Hematopoietic multipotent progenitor cell treated with erythropoietin and hydrocortisone succinate and interleukin-3 and kit ligand, for 15 days (in vitro differentiated cells): ENCODE measurements at places on chromosomes 16 and 17.

- no peak for DNase-seq
Measured at GRCh38 chr16:19240494-19240893, 45.0 kb upstream of the CLEC19A start.

DNA sequence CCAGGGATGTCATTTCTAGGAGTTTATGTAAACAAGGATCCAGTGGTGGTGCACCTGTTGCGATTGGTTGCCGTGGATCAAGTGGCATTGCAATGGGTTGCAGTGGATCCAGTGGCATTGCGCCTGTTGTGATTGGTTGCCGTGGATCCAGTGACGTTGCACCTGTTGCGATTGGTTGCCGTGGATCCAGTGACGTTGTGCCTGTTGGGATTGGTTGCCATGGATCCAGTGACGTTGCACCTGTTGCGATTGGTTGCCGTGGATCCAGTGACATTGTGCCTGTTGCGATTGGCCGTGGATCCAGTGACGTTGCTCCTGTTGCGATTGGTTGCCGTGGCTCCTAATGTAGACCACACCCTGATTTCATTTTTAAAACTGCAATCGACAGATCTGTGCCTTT is 56.2 kb upstream of the CRISPLD2 start:
- DNase-seq, result no peak

GRCh38 chr16:66687906-66688625 is 8.5 kb downstream of the CMTM4 start:
- no peak for DNase-seq

DNA sequence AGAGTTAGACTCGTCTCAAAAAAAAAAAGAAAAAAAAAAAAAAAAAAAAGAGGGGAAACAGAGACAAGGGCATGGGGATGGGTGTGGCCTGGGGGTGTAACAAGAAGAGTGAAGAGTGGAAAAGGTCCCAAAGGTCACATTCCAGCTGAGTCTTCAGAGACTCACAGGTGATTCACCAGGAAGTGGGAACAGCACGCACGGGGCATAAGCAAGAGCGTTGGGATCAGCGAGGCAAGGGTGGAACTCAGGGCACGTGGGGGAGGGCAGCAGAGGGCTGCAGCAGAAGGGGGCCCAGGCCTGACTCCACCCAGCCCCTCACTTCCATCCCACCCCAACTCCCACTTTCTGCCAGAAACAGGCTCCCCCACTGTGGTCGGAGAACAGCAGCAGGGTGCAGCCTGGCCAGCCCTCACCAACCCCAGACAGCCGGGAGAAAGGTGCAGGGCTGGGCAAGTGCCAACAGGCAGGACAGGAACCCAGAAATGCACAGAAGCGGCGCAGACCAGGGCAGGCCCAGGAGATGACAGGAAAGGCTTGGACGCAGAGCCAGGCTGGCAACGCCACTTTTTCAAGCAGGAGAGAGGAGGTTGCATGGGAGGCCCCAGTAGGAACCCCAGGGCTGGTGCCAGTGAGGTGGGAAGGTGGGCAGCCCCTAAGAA is 3.3 kb downstream of the MEAK7 start:
- DNase-seq, result no peak

GRCh38 chr17:43482103-43483012 is 1.4 kb upstream of the DHX8 start:
- no peak for DNase-seq

GRCh38 chr16:30372725-30373124 is 1.9 kb upstream of the MYL11 start:
- DNase-seq, result no peak

DNA sequence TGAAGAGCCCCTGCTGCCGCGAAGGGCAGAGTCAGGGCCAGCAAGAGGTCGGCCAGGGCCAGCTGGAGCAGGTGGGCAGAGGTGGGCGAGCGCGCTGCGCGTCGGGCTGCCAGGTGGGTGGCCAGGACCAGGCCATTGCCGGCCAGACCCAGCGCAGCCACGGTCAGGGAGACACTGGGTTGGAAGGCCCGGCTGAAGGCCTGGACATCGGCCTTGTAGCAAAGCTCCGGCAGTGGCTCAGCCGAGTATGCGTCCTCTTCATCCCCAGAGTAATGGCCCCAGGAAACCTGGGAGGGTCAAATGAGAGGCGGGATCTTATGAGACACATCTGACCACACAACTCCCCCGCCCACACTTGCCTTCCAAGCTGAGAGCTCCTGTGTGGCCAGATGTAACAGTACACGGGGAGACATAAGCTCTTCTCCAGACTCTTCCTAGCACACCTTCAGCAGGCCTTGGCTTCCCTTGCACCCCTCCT is 1.3 kb downstream of the CCR10 start:
- DNase-seq, result no peak

GRCh38 chr16:16015849-16016248 is 66.4 kb downstream of the ABCC1 start:
- DNase-seq, result no peak

- DNase-seq, result no peak
Measured at GRCh38 chr16:80700558-80700957, 103.8 kb downstream of the CDYL2 start.

- DNase-seq, result no peak
Measured at GRCh38 chr17:7132511-7133094, 18.0 kb upstream of the ASGR2 start.

- DNase-seq, result peak; percentile 28
Measured at GRCh38 chr17:42288803-42289610, 709 bp downstream of the STAT5A start.

- no peak for DNase-seq
Measured at GRCh38 chr16:30028438-30029076, 2.5 kb downstream of the TLCD3B start.

DNA sequence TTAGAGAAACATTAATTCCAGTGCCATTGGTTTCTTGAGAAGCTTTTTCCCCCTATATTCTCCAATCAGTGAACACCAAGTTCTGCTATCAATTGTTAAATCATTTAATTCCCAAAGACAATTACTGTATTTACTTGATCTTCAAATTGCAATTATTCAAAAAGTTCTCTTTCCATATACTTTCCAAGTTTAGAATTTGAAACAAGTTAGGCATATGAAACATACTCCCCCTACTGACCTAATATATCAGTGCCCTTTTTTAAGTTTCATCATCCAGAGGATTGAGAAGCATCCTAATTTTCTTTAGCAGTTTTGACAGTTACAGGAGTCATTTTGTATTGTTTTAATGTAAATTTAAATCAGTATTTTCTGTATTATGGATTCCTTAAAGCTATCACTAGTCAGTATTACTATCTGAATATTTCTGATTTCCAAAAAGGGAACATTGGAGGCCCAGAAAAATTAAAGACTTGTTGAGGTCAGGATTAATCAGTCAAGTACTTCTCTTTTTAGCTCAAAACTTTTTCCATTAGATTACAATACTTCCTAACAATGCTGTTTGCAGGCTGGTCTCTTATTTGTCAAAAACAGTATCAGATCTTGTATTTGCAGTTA is 16.3 kb downstream of the MEIOC start:
- DNase-seq, result no peak

- DNase-seq, result no peak
Measured at GRCh38 chr17:37713028-37713431, 31.8 kb downstream of the HNF1B start.

- peak; percentile 5 for DNase-seq
Measured at GRCh38 chr16:86975445-86975844, 341.7 kb downstream of the C16orf95 start.

GRCh38 chr16:22624800-22625533 is 114.3 kb downstream of the NPIPB5 start:
- DNase-seq, result no peak
